ENCODE measurements at places on chromosomes 1 and 21. TPM values are rescaled to one million over a fixed set of nuclear protein-coding genes. Genes with fewer than 3 reads are reported as not detected.

- H3K27ac ChIP-seq, result no peak overlapping the region
- DNase-seq, result no peak
- H3K36me3 ChIP-seq, result no peaks in the 10 kb centered on the region
- H3K4me3 ChIP-seq, result no peak overlapping the region
- H3K4me1 ChIP-seq, result peaks cover 7% of the 10 kb centered on the region
Observed at GRCh38 chr1:37453647-37454046, 20.7 kb upstream of the ZC3H12A start.

DNA sequence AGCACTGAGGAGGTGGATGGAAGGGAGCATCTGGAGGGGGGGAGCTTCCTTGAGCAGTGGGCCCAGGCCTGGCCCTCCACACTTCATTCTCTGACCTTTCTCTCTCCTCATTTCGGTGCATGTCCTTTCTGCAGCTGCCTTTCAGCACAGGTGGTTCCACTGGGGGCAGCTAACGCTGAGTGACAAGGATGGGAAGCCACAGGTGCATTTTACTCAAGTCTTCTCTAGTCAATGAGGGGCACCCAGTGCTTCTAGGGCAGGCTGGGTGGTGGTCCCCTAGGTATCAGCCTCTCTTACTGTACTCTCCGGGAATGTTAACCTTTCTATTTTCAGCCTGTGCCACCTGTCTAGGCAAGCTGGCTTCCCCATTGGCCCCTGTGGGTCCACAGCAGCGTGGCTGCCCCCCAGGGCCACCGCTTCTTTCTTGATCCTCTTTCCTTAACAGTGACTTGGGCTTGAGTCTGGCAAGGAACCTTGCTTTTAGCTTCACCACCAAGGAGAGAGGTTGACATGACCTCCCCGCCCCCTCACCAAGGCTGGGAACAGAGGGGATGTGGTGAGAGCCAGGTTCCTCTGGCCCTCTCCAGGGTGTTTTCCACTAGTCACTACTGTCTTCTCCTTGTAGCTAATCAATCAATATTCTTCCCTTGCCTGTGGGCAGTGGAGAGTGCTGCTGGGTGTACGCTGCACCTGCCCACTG is 43.2 kb downstream of the YARS1 start:
- no peak for DNase-seq
- H3K4me1 ChIP-seq, result peaks cover 26% of the 10 kb centered on the region
- no peak overlapping the region for H3K4me3 ChIP-seq

DNA sequence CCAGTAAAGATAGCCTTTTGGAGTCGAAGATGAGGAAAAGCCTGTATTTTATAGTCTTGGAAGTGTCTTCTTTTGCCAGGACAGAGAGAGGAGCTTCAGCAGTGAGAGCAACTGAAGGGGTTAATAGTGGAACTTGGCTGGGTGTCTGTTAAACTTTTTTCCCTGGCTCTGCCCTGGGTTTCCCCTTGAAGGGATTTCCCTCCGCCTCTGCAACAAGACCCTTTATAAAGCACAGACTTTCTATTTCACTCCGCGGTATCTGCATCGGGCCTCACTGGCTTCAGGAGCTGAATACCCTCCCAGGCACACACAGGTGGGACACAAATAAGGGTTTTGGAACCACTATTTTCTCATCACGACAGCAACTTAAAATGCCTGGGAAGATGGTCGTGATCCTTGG is at the start of gene VCAM1:
Gene VCAM1, plus strand, starts transcription at position 253 of the 400 bp plus-strand sequence. Its CDS starts 119 bp downstream, at position 372.
- no peak for DNase-seq
- no peaks in the 10 kb centered on the region for H3K4me1 ChIP-seq
- H3K4me3 ChIP-seq, result no peak within 1 kb of the TSS
- H3K36me3 ChIP-seq, result no peaks in the 10 kb centered on the region

The MATN1 gene
- 0.70 TPM for total RNA-seq

The RAB3B gene
- total RNA-seq, result 0.05 TPM

The TNFSF4 gene
- 3.1 TPM for total RNA-seq

All from activated T-helper 1 cell treated with anti-CD3 and anti-CD28 coated beads, Interleukin-12 subunit alpha, Interleukin-12 subunit beta, Interleukin-2, Interleukin-4 antibody, amounts not matched to agents 30 ng/mL and 10 ng/mL and 1 ng/mL, durations not matched to agents 14 hours and 24 hours and 36 hours (primary cell).